ENCODE measurements at places on chromosomes 4 and X.

DNA sequence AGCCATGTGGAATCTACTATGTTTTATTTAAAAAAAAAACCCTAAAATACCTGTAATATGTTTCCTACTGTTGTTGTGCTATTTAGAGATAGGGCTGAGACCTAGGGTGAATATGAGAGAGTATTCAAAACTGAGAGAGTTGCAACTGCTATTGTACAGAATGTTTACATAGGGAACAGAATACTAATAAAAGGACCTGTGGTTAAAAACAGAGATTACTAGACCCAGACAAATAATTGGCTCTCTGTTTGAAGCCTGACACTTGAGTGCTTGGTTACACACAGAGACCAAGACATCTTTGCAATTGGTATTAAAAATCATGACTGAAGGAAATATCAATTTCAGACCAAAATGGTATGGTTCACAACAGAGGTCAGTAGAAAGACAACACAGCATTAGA, 278.9 kb upstream of the GIMD1 start:
- DNase-seq: no peak

GRCh38 chrX:357693-358471, 28.8 kb downstream of the PPP2R3B start:
- peak; percentile 38 for DNase-seq

GRCh38 chrX:152131525-152131924, 6.9 kb downstream of the MAGEA10 start:
- DNase-seq: no peak

GRCh38 chrX:20523626-20524312, 257.1 kb upstream of the RPS6KA3 start:
- DNase-seq: no peak

DNA sequence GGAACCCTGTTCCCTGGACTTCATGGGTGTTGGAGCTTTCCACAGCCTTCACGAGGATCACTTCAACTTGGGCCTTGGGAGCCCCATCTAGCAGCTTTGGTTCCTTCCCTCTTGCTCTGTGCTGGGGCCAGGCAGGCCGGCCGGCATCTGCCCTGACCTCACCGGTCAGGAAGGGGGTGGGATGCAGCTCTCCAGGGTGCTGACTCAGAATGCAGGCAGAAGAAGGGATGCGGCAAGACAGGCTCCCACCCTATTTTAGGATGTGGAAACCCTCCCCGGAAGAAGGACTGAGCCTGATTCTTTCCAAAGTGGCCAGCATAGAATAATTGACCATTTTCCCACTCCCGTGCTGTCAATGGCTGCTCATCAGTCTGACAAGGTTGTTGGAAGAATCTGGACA, 47.1 kb downstream of the FHDC1 start:
- no peak for DNase-seq

DNA sequence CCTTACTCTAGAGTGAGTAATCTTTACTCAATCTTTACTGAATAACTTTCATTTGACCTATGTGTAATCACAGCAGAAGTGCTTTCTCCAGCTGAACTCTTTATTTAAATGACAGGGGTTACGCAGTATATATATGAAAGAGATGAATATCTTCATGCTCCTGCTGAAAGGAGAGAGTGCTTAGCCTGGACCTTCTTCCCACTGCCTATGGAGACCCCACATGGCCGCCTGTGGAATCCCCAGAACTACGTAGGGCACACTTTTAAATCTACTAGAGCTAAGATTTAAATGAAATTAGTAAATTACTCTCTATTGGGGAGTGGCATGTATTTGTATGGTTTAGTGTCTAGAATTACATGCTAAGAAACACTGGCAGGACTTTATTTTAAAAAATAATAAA, 391.2 kb downstream of the ANKRD50 start:
- no peak for DNase-seq
